Activated CD4-positive, alpha-beta T cell treated with anti-CD3 and anti-CD28 coated beads for 4 hours (primary cell): ENCODE measurements at places on chromosomes 16 and 17.
A peak's percentile ranks its signal among the peaks of the same experiment; 100 is the strongest.

- no peak for DNase-seq
Observed at GRCh38 chr17:8462564-8462963, 26.9 kb downstream of the NDEL1 start.

GRCh38 chr17:65885541-65886312 lies 306.2 kb downstream of the CEP112 start:
- DNase-seq, result no peak

- DNase-seq, result no peak
Observed at GRCh38 chr17:15884731-15885130, 60.2 kb upstream of the ADORA2B start.

GRCh38 chr17:4852567-4853207 lies 19.5 kb downstream of the MINK1 start:
- DNase-seq, result no peak

DNA sequence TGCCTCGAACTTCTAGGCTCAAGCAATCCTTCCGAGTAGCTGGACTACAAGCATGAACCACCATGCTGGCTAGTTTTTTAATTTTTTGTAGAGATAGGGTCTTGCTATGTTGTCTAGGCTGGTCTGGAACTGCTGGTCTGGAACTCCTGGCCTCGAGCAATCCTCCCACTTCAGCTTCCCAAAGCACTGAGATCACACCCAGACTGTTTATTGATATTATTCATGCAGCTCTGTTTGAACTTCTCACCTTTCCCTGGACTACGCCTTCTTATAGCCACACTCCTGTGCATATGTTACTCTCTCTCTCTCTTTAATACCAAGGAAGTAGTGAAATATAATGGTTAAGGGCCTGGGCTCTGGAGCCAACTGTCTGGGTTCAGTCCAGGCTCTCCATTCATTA lies 4.6 kb downstream of the COG7 start:
- no peak for DNase-seq

GRCh38 chr17:55533608-55534007 lies 22.4 kb upstream of the SMIM36 start:
- no peak for DNase-seq

- no peak for DNase-seq
Observed at GRCh38 chr17:46053911-46054534, 55.0 kb downstream of the STH start.

- no peak for DNase-seq
Observed at GRCh38 chr17:46862949-46863348, 11.6 kb downstream of the WNT9B start.

- DNase-seq, result no peak
Observed at GRCh38 chr16:74785031-74785430, 10.4 kb upstream of the FA2H start.

- DNase-seq, result no peak
Observed at GRCh38 chr16:35174016-35174415, 1714.6 kb downstream of the TP53TG3F start.

- peak; percentile 36 for DNase-seq
Observed at GRCh38 chr17:42678951-42679491, 2.2 kb upstream of the PLEKHH3 start.

- no peak for DNase-seq
Observed at GRCh38 chr16:49789616-49790015, 66.3 kb downstream of the ZNF423 start.

- DNase-seq, result no peak
Observed at GRCh38 chr17:27109346-27109745, 184.6 kb upstream of the WSB1 start.

GRCh38 chr16:87733190-87733589 lies 32.6 kb downstream of the KLHDC4 start:
- DNase-seq, result no peak

GRCh38 chr17:59357929-59358328 lies 26.5 kb downstream of the YPEL2 start:
- DNase-seq, result no peak

GRCh38 chr17:57861000-57861789 lies 11.4 kb upstream of the MRPS23 start:
- peak; percentile 26 for DNase-seq

- DNase-seq, result no peak
Observed at GRCh38 chr16:49649013-49649765, 206.7 kb downstream of the ZNF423 start.

DNA sequence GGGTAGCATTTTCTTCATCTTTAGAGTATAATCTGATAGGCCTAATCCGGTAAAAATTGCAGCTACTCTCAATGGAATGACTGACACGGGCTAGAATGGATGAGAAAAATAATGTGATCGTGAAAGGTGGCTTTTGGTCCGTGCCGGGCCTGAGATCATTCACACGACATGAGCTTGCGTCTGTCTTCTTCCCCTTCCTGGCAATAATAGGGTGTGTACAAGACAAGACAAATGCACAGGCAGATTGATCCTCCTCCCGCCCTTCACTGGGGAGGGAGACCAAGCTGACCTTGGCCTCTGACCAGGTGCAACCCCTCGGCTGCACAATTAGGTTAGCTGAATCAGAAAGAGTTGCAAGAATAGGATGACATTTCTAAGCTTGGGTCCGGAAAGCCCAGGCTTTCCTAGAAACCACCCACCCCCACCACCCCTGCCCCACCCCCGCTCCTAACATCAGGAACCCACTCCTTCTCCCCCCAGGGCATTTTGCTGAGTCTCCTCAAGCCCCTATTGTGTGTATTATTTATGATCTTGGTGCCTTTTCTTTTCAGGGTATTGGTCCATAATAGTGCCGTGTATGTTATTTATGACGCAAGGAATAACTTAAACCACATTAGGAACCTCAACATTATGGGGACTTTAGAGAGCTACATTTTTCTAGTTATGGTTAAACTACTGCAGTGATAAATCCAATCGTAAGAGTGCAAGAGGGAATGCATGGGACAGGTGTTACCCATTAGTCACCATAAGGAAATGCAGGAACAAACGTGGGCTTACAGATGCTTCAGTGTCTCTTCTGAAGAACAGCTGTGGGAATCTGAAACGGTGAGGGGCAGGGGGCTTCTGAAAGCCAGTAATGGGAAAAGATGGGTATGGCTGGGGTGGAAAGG lies 540.1 kb upstream of the PSMD7 start:
- no peak for DNase-seq

DNA sequence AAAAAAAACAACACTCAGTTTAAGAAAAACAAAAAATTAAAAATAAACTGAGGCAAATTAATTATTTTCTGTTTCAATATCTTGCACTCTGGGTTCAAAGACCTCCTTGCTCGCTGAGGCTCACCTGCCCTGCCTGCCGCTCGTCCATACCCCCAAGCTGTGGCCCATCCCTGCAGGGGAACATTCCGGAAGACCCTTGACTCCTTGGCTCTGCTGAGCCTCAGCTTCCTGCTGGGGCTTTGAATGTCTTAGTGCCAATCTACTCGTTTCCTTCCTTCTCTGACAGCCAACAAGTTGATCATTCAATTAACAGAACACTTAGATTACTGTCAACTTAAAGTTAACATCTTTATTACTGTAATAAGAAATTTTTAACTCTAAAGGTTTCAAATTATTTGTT lies 24.3 kb downstream of the G6PC1 start:
- no peak for DNase-seq

DNA sequence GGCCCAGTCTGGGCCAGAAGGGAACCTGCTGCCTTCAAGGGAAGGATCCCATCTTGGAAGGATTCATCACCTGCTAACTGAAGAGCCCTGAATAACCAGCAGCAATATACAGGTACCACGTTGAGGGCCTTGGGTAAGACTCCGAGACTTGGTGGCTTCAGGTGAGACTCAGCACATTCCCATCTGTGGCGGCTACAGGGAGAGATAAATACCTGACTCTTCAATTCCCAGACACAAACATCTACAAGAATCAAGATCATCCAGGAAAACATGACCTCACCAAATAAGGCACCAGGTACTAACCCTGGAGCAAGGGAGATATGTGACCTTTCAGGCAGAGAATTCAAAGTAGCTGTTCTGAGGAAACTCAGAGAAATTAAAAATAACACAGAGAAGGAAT lies 99.5 kb downstream of the DYNLRB2 start:
- no peak for DNase-seq

GRCh38 chr16:86680162-86680561 lies 101.8 kb downstream of the FOXL1 start:
- DNase-seq, result no peak
